ENCODE measurements at places on chromosomes 5 and 9.

DNA sequence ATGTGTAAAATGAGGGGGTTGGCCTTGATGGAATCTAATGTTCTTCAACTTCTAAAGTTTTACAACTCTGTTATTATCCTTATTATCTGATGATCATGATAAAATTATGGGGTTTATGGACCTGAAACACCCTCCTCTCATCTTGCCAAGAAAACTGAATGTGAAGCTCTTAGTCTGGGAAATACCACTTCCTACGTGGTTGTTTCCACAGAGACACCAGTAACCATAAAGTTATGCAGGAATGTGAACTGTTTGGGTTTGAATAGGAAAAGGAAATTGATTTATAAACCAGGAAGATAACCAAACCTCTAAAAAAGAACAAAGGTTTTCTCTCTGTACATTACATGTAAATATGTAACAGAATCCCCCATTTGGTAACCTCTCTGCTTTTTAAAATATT lies 28.3 kb upstream of the RAI14 start:
- no peak for DNase-seq

DNA sequence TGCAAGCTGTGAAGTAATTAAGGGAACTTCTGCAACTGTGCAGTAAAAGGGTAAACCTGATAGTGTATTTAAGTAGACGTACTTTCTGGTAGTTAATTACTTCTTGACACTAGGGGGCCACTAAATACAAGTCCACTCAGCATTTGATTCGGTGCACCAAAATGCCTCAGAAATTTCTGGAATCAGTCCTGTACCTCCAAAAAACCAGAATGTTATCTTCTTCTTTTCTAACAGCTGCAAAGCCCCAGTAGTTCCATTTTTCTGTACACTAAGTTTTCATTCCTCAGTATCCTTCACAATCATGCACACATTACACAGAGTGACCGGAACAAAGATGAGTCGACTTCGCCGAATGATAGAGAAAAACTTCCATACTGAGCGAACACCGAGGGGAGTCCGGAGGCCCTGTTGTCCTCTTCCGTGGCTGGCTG lies 484 bp downstream of the GFM2 start:
- no peak for DNase-seq

DNA sequence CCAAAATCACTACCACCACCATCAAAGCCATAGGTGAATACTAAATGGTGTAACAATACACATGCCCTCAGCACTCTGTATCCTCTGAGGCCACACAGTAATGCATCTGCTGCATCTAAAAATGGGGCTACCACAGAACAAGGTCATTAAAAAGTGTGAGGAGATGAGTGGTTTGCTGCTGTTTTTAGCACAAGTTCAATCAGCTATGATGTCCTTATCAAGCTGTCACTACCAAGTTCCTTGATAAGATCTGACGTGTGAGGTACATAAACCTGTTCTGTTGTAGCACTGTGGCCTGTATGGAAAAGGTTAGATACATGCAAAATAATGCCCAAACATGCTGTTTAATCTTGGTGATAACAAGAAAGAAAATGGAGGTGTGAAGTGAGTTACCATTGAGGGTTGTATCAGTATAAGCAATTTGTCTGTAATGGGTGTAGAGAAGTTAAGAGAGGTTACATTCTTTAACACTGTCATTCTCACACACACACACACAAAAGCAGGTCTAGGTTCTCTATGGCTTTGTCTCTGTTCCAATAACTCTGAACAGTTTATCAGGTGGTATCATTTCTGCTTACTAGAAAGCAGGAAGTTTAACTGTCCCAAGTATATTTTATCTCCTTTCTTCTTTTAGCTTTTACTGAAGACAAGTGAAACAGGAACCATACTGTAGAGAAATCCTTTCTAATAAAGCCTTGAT lies 252.9 kb downstream of the CWC27 start:
- no peak for DNase-seq

- no peak for DNase-seq
Observed at GRCh38 chr9:30574355-30575151, 1809.9 kb upstream of the ACO1 start.

DNA sequence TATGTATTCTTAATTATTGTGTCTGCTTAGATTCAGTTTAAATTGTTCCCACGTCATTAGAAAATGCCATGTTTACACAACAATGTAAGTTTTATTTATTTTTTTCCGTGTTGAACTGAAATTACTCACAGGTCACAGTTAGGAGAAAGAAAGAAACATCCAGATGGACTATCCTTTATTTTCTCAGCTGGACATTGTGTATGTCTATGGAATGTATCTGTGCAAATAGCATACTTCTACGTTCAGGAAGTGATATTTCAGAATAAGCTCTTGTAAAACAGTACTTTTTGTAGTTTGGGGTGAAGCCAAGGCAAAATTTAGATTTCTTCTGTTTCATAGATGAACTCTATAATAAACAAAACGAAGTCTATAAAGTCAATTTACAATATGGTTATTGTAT lies 249.0 kb upstream of the ZNF608 start:
- no peak for DNase-seq

- DNase-seq = no peak
Observed at GRCh38 chr5:67050125-67050524, 146.5 kb downstream of the CD180 start.

- no peak for DNase-seq
Observed at GRCh38 chr9:114014044-114014443, 64.1 kb downstream of the AMBP start.

DNA sequence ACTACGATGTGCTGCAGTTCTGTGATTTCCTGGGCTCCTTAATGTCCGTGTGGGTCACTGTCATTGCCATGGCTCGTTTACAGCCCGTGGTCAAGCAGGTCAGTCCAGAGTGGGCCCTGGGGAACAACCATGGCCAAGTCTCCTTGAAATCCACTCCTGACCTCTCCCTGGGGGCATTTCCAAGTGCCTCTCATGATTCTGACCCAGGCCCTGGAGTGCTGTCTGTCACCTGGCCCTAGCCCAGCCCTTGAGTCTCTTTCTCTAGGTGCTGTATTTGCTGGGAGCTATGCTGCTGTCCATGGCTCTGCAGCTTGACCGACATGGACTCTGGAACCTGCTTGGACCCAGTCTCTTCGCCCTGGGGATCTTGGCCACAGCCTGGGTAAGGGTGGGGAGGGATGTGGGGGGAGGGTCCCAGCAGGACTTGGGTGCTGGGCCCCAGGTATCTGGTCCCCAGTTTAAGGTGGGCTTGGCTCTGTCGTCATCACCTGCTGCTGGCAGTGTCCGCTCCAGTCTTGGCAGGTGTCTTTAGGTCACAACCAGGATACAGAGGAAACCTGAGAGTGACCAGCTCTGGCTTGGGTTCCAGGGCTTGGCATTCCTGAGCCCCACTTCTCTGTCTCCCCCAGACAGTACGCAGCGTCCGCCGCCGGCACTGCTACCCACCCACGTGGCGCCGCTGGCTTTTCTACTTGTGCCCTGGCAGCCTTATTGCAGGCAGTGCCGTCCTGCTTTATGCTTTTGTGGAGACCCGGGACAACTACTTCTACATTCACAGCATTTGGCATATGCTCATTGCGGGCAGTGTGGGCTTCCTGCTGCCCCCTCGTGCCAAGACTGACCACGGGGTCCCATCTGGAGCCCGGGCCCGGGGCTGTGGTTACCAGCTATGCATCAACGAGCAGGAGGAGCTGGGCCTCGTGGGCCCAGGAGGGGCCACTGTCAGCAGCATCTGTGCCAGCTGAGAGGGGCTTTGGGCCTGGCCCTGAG lies 17.0 kb downstream of the OR13J1 start:
- no peak for DNase-seq

DNA sequence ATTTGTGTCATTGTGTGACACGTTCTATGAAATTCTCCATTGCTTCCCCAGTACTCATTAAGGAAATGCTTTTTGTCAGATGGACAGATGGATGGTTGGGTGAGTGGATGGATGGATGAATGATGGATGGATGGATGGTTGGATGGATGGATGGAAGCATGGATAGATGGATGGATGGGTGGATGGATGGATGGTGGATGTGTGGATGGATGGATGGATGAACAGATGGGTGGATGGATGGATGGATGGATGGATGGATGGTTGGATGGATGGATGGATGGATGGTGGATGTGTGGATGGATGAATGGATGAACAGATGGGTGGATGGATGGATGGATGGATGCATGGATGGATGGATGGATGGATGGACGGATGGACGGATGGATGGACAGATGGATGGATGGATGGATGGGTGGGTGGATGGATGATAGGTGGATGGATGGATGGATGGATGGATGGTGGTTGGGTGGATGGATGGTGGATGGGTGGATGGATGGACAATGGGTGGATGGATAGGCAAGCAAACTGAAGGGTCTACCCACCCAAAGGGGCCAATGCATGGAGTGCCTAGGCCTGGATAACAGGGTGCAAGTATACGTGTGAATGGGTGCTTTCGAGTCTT lies 24.0 kb upstream of the GTF3C5 start:
- DNase-seq = no peak

DNA sequence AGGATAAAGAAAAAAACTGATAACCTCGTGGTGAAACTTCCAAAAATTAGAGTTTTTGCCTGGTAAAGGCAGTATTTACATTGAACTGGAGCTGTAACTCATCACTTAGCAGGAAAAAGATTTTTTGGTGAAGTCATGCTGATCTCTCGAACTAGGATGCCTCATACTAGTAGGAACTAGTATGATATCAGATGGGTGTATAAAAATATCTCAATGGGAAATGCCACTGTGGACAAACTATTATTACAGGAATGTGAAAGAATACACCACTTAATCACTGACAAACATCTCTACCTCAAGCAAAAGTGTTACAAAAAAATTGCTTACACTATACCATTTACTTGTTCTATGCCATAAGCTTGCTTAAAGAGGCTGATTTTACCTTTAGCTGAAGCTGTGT lies 28.4 kb downstream of the RFX3 start:
- DNase-seq = no peak
